CD4-positive, alpha-beta T cell (primary cell): ENCODE measurements at places on chromosomes 7 and 10.

DNA sequence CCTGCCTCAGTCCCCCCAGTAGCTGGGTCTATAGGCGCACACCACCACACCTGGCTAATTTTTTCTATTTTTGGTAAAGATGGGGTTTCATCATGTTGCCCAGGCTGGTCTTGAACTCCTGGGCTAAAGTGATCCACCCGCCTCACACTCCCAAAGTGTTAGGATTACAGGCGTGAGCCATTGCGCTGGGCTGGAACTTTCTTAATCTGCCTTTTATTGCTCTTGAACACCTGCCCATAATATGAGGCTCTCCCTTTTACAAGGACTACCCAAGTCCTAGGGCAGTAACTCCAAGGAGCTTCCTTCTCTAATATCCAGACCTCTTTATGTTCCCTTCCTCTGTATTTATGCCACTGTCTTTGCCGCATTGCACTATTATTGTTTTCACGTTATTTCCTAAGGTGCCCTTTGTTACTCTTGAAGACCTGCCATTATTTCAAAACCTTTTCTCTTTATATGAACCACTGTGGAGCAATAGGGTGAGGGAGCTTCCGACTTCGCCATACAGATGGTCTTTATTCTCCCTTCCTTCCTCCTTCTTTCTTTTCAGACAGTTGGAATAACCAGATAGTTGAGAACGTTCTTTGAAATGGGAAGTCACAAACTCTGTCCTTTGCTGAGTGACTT lies 36.3 kb upstream of the TCF7L2 start:
- DNase-seq, result no peak

DNA sequence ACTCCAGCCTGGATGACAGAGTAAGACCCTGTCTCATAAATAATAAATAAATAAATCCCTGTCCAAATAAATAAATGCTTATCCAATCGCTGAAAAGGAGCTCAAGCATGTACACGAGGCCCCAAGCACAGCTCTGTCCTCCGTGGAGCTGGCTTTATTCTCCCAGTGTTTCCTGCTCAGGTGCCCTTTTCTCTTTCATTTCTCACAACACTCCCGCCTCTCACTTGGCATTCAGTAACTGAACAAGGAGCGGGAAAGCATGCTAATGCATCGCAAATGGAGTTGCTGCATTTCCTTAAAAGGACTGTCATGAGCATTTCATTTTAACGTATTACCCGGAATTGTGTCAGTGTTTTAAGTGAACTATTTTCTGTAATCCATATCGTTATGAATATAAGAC lies 210.9 kb upstream of the C7orf33 start:
- DNase-seq, result no peak

- no peak for DNase-seq
Measured at GRCh38 chr10:75009426-75009825, 102.0 kb upstream of the SAMD8 start.

DNA sequence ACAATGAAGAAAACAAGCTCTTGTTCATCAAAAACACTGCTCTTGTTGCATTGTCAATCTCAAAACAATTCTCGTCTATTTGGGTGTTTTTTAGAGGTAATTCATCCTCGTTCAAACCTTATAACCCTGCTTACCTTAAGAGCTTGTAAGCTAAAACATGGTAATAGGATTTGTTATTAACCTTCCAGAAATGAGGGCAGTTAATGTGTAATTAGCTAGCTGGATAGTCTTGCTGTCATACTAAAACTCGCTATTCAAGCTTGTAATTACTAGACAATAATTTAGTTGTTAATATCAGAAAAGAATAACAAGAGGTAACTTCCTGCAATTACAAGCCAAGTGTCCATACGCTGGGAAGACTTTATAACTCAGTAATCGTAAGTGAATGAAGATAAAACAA lies 101.6 kb downstream of the UBE2H start:
- no peak for DNase-seq

DNA sequence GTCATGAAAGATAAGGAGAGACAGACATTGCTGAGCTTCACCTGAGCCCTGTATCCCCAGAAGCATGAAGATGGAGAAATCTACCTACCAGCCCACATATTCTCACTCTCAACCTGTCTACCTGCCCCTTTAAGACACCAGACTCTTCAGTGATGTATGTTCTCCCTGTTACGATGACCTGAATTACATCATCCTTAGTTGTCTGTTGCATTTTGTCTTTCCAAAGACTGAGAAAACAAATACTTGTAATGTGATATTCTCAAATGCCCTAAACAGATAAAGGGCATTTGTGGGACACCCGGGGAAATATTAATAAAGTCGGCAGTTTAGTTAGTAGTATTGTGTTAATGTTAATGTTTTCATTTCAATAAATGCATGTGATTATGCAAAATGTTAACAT lies 305.8 kb upstream of the IGFBP3 start:
- no peak for DNase-seq

DNA sequence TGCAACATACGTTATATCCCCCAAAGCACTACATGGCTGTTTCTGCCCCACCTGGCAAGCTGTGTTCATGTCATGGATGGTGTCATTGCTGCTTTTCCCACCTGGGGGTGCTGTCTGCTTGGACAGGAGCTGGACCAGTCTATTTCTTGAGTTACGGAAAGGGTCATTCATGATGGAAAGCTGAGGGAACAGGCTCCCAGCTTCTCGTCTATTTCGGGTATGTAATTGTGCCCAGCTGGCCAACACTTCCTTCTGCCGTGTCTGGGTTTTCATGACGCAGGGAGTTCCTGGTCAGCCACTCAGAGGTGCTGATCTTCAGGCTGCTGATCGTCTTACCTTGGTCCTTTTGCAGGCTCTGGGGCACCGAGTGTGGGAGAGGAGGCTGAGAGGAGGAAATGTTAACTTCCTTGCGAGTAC lies 8.6 kb downstream of the BTBD16 start:
- no peak for DNase-seq

DNA sequence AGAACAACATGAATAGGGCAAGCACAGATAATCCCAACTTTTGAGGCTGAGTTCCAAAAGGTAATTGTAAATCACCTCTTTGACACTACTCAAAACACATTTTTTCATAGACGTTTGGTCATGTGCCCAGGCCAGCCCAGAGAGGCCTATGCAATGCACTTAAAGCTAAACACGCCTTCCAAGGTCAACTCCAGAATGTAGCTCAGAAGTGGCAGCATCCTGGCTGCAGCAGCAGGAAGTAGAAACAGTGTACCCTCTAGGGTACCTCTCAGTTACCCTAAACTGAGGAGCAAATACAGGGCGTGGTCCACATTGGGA lies 58.7 kb downstream of the OSBPL3 start:
- DNase-seq, result no peak

DNA sequence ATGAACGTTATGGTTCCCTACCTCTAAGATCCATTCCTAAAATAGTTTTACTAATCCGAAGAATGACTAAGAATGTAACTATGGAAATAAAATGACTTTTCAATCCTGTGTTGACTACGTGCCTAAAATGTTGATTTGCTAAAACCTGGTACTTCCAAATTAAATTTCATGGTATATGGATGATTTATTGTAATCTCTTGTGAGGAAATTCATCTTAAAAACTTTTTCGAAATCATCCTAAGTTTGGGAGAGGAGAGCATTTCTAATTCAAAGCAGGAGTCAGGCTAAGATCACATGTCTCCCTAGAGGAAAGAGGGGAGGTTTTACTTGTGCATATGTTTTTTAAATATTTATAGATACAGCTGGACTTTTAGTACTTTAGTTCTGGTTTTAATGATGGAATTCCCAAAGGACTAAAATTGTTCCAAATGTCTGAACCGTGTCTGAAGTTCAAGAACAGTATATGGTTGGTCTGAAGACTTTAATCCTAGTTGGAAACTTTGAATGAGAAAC lies 483.9 kb downstream of the AUTS2 start:
- no peak for DNase-seq

DNA sequence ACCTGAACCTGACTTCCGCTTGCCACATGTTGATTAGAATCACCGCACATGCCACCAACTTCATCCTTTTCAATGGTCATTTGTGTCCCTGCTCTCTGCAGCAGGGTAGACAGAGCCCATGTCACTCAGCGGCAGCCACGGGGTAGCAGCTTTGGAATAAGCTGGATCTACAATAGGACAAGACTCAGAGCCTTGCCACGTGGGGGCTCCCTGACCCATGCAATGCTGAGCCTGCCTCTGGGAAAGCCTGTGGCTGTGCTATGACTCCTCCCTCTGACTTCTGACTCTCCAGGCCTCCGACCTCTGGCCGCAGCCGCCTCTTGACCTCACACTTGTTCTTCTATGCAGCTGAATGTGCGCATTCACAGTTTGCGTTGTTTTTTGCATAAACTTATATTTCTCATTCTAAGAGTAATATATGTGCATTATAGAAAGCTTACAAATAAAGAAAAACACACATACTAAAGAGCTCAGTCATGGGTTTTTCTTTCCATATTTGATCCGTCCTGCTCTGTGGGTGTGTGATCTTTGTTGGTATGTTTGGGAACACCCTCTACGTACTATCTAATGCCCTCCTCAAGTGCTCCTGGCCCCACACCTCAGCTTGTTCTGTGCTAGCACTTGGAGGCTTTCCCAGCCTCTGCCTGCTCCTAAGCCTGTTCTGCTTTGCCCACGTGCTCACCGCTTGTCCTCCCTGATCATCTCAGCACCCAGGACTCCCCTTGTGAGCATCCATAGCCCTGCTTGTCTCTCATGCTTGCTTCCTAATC lies 198.0 kb upstream of the MKI67 start:
- no peak for DNase-seq

DNA sequence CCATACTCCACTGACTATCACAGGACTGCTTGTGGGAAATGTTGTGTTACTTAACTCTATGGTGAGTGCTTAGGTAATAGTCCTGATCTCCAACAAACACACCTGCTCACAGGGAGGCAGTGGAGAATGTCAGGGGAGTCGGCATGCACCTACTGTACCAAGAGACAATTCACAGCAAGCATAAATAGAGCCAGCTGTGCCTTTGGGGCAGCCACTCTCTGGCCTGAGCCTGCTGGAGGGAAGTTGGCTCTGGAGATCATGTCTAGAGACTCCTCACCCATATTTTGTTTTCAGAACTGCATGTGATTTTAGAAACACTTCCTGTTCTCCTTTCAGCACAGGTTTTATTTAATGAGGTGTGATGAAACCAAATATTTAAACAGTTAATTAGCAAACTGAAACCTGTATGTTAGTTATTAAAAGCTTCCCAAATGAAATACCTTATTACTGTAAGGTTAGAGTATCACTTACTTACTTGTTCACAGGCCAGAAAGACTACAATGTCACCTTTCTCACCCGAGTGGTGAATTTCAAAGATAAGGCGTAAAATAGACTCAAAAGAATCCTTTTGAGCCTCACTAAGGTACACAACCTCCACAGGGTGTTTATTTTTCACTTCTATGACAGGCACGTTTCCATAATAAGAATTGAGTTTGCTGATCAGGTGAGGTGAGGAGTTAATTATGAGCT lies 21.8 kb downstream of the DHX32 start:
- DNase-seq, result no peak

DNA sequence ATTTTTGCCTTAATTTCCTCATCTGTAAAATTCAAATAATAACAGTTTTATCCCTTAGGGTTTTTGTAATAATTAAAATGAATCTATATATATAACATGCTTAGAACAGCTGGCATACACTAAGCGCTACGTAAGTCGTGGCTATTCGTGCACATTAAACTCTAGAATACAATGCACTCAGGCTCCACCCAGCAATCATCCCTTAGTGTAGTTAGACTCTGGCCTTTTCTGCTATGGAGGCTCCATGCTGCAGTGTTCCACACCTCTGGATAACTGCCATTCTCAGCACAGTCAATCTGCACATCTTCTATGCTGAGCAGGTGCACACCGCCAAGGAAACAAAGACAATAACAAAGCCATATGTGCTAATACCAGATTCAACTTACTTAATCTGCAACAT lies 92.9 kb downstream of the IPMK start:
- no peak for DNase-seq

- no peak for DNase-seq
Measured at GRCh38 chr10:18683427-18683826, 24.2 kb downstream of the ARL5B start.

DNA sequence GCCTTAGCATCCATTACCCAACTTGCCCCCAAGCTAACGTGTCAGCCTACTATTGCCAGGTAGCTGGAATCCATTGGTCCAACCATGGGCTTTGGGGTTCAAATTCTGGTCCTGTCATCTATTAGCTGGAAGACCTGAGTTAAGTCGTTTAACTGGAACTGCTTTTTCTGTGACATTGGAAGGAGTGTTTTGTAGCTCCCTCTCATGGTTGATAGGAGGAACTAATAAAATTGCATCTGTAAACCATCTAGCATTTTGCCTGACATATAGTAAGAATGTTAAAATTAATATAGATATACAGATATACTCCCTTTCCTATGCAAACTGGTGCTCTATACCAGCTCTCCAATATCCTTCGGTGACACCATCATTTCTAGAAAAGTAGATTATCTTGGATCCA lies 23.8 kb upstream of the SLF2 start:
- DNase-seq, result no peak

DNA sequence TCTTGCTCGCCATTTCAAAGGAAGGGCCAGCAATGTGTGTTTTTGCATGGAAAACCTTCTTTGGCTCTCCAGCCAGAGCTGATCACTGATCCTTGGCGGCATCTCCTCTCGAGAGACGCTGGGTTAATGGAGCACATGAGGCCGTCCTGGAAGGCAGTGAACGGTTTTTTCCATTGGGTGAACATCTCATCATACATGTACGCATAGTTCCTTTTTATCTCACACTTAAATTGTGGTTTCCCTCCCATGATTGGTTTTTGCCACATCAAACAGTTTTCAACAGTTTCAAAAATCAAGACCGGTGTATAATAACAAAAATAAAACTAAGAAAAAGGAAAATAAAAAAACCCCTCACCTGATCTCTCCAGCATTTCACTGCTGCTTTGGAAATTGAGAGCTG lies 276.4 kb downstream of the TCF7L2 start:
- peak; percentile 33 for DNase-seq

DNA sequence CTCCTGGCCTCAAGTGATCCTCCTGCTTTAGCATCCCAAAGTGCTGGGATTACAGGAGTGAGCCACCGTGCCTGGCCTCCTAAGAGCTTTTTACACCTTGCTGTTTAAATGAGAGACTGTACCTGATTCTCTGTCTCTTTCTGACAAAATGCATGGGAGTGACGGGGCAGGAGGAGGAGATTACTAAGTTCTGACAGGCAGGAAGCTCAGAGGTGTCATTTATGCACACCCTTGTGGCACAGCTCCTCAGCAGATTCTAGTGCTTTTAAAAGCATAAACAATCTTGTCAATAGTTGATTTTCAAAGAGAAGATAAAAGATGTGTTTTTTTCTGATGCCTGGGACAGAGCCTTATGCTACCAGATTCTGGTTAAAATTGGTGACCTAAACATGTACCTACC lies 39.7 kb upstream of the STEAP4 start:
- no peak for DNase-seq

GRCh38 chr7:24366876-24367275 lies 82.9 kb downstream of the NPY start:
- no peak for DNase-seq

GRCh38 chr7:50327443-50327842 lies 22.9 kb downstream of the IKZF1 start:
- DNase-seq, result no peak
